ENCODE measurements at places on chromosomes 3 and 15.
A peak's percentile ranks its signal among the peaks of the same experiment; 100 is the strongest.

DNA sequence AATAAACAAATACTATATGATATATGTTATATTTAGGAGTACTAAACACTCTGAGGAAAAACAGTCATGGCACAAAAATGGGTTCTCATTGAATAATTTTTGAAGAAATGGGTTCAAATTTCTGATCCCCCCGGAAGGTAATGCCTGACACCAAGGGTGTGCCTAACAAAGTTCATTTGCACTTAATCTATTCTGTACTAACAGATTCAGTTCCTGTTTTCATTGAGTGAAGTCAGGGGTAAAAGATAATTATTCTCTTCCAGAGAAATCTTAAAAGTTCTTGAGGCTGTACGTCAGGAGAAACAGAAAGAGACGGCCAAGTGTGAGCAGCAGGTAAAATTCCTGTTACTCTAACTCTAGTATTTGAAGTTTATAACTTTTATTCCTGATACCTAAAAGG lies 34.5 kb upstream of the TMEM42 start:
- no peak for DNase-seq

DNA sequence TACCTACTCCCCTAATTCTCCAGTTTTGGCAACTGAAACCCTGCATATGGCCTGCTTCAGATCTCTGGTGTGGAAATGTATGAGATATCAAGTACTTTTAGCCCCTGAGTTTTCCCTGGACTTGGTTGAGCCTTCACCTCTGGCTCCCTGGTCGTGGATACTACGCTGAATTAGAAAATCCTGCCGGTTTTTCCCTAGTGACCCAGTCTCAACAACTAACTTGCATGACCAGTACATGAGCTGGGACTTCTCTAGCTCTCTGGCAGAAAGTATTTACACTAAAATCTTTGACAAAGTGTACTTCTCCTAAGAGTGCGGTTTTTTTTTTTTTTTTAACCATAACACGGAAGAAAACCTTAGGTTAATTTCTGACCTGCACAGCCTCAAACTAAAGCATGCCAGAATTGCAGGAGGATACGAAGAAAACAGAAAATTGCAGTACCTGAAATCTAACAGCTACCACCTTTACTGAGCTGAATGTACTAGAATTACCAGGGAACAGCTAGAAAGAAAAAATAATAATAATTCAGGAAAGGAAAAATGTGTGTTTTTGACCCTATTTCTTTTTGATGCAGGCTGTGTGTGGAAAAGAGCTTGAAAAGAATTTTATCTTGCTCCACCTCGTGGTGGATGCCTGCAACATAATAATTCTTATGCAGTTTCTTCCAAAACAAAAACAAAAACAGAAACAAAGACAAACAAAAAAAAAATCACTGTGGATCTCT lies 165.6 kb downstream of the GMNC start:
- DNase-seq: peak; percentile 46

DNA sequence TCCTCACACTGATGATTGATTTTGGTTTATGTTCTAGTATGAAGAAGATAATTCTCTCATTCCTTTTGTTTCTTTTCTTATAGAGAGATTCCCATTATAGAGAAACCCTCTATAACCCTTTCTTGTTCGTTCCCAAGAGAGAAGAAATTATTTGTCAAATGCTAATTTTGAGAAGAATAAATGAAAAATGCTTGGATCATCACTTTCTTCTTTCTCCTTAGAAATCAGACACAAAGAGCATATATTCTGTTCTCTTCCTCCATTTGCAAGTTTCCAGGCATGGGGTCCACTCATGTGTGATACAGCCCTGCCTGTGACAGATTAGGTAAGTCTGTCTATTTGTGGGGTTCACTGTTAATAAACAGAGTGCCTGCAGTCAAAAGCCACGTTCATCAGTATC lies 222.6 kb upstream of the NECTIN3 start:
- DNase-seq: no peak

GRCh38 chr15:29903785-29904464 lies 81.7 kb upstream of the TJP1 start:
- DNase-seq: no peak

DNA sequence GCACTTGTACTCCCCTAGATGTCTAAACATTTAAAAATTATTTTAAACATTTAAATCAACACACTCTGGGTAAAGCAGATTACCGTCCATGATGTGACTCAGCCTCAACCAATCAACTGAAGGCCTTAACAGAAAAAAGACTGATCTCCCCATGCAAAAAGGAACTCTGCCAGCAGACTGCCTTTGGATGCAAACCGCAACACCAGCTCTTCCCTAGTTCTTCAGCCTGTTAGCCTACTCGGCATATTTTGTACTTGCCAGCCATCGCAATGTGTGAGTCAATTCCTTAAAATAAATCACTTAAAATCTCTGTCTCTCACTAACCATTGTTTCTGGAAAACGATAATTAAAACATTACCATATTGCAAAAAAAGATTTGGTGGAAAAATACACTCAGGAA lies 375.9 kb downstream of the RSL24D1 start:
- DNase-seq: no peak

DNA sequence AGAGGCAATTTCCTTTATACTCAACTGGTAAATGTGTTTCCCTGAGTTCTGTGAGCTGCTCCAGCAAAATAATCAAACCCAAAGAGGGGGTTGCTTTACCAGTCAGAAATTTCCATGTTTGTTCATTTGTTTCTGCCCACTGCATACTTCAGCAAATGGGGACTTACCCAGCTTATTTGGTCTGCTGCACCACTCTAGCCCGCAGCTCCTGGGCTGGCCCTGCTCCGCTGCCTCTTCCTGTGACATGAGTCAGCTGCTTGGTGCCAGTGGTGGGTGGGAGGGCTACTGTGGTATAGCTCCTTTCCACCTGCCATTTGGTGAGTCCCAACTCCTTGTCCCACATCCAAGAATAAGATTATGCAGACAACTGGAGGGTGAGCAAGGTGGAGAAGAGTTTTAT lies 644.2 kb downstream of the MCTP2 start:
- no peak for DNase-seq

DNA sequence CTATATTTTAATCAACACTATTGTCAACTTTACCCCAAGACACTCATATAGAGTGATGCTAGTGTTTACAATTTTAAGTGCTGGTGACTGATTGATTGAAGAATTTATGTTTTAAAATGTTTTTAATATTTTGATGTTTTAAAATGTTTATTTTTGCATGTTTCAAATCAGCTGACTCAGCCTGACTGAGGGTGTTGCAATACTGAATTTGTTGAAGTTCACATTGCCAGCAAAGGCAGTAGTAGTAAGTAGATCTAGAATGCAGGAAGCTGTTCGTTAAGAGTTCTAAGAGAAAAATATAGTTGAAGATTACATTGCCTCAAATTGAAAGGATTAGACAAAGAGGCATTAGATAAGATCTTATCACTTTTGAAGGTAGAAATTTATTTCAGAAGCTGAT lies 977.6 kb downstream of the IGSF11 start:
- DNase-seq: no peak

DNA sequence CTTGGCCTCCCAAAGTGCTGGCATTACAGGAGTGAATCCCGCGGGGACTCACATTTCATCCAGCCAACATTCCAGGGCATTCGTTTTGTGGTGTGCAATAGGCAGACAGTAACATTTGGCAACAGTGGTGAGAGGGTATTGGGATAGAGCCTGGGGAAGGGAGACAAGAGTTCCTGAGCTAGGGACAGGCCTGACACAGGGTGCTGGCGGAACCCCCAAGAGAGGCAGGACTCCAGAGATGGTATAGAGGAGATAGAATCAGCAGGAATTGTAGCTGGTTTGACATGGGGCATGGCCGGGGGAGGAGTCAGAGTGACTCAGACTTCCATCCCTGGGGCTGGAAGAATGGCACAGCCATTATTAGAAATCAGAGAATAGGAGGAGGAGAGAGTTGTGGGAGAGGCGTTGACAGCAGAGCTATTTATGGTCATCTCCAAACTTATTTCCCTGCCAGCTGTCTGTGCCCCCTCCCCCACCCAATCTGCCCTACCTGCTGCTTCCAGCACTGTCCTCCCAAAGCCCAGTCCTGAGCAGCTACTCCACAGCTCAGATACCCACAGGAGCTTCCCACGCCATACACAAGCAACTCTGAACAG lies 4.4 kb upstream of the IDH2 start:
- peak; percentile 83 for DNase-seq

DNA sequence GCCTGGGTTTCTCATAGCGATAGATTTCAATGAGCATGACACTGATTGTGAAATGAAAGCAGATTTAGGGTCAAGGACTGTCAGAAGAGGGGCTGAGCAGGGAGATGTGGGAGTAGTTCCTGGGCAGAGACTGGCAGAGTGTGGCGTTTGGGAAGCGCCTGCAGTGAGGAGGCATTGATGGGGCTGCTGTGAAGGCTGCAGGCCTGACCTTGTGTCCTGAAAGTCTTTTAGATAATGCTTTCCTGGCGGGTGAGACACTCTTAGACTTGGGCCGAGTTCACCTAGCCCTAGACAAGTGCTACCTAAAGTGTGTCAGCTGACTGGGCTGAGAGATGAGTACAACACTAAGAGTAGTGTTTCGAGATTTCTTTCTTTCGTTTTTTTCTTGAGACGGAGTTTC lies 20.7 kb downstream of the USP13 start:
- no peak for DNase-seq

DNA sequence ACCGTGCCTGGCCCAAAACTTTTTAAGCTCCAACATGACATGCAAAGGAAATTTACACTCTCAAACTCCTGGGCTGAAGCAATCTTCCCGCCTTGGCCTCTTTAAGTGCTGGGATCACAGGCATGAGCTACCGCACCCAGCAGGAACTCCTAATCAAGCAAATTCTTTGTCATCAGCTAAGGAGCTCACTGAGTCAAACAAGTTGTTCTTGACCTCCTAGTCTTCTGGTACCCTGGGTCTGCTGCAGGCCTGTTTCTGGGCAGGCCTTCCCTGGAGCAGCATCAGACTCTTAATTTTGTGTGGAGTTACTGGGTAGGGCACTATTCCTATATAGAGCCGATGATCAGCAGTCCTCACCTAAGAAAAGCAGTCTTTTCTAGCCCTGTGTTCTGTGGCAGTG lies 68.4 kb upstream of the FLNB start:
- no peak for DNase-seq

DNA sequence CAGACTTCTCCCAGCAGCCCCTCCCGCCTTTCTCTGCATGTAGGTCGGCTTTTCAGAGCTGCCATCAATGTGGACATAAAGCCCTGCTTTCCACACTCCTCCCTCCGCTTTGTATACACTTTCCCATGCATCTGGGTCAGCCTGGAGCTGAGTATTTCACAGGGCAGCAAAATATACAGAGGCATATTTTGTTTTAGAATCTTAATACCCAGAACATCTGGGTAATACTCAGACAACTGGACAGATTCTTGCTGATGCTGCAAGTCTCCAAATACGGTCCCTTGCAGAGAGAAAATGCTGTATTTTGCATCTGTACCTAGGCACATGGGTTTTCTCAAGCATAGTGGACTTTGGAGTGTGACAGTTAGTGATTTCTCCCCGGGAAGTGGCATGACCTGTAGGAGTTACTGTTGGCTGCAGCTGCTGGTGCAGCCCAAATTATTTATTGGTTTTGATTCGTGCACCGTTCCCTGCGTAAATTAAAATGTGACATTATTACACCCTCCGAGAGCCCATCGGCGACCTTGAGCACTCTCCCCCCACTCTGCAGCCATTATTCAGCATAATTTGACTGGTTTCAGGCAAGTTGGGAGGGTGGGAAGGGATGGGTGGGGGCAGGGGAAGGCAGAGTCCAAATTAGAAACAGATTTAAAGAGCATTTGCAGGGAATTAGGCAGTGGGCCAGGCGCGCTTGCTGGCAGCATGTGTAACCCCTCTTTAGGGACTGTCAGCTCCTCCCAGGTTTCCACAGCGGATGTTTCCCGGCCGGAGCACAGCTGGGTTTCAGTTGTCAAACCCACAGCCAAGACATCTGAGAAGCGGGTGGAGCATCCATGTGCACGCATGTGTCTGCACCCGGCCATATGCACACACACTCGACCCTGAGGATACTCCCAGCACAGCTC lies 100.8 kb downstream of the CPN2 start:
- peak; percentile 81 for DNase-seq

- no peak for DNase-seq
Observed at GRCh38 chr15:29066310-29066709, 180.5 kb downstream of the APBA2 start.

DNA sequence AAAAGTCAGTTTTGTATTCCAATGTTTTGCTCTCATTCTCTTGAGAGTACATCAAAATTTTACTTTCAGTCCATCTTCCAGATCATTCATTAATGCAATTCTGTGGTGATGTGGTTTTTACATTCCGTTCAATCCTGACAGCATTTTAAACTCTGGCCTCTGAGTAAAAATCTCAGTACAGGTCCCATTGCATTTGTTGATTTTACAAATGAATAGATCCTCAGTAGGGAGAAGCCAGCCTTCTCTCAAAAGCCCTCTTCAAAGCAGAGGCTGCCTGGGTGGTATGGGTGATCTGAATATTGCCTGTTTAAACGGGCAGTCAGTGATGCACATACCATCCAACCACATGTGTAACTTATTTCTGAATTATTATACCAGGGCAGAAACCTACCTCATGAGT lies 72.5 kb upstream of the TSC22D2 start:
- DNase-seq: no peak

GRCh38 chr3:175495331-175495730 lies 636.2 kb downstream of the NAALADL2 start:
- no peak for DNase-seq

GRCh38 chr15:73934281-73934680 lies 8.0 kb downstream of the LOXL1 start:
- no peak for DNase-seq

GRCh38 chr15:39426552-39427532 lies 154.0 kb upstream of the THBS1 start:
- DNase-seq: peak; percentile 76

DNA sequence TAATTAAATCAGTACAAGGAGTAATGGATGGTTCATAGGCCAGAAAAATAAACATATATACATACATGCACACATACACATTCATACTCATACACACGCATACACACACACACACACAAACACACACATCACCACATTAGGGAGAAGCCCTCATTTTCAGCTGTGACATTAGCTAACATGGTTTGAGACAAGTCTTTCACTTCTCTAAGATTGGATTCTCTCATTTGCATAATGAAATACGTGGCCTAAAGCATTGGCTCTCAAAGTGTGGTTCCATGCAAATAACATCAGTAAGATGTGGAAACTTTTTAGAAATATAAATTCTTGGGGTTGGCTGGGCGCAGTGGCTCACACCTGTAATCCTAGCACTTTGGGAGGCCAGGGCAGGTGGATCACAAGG lies 452.6 kb downstream of the TAFA4 start:
- DNase-seq: no peak

- peak; percentile 37 for DNase-seq
Observed at GRCh38 chr3:129974833-129975704, 549 bp downstream of the TRH start.

DNA sequence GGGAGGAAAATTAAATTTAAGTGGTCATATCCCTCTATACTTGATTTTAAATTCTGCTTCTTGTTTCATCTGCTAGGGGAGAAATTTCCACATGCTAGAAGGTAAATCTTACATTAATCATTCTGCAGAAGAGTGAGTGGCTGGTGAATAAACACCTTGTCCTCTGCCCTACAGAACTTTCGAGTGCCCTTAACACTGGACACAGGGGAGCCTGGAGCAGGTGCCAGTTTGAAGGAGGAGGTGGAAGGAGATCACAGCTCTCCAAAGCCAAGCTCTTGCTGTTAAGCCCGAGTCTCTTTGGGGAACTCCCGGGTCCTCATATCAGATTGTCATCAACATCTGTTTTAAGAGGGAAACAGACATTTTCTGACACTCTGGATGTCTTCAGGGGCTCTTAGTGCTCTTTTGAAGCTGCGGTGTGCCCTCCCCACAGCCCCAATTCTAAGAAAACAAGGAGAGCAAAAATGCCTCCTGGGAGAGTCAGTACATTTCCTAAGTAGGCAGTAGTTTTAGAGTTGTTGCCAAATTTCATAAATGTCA lies 31.3 kb downstream of the LAMP3 start:
- DNase-seq: no peak

- DNase-seq: no peak
Observed at GRCh38 chr3:23172059-23172458, 31.1 kb upstream of the UBE2E2 start.
